LHCN-M2 (cell line): ENCODE measurements at places on chromosomes 3 and 15. TPM values are rescaled to one million over a fixed set of nuclear protein-coding genes. Genes with fewer than 3 reads are reported as not detected.
A peak's percentile ranks its signal among the peaks of the same experiment; 100 is the strongest.

The RAD54L2 gene
- total RNA-seq, result 11.5 and 13.5 TPM in 2 replicates

GRCh38 chr15:54815556-54815955, 381.2 kb downstream of the RSL24D1 start:
- DNase-seq, result no peak

DNA sequence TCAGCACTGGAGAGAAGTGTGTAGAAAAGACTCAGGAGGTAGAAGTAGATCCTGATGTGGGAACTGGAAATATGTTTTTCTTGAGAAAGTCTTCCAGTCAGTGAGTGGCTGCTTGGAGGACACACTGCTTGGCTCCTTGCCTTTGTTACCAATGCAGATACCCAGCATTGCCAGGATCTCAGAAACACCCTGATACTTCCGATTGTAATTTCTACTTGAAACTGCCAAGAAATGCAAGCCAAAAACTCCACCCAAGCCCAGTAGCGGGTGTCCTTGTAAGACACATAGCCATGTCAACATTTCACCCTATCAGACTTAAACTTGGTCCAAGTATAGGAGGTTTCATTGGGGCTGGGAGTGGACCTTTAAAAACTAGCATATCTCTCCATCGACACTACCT, 141.8 kb downstream of the ALDH1A2 start:
- no peak for DNase-seq

DNA sequence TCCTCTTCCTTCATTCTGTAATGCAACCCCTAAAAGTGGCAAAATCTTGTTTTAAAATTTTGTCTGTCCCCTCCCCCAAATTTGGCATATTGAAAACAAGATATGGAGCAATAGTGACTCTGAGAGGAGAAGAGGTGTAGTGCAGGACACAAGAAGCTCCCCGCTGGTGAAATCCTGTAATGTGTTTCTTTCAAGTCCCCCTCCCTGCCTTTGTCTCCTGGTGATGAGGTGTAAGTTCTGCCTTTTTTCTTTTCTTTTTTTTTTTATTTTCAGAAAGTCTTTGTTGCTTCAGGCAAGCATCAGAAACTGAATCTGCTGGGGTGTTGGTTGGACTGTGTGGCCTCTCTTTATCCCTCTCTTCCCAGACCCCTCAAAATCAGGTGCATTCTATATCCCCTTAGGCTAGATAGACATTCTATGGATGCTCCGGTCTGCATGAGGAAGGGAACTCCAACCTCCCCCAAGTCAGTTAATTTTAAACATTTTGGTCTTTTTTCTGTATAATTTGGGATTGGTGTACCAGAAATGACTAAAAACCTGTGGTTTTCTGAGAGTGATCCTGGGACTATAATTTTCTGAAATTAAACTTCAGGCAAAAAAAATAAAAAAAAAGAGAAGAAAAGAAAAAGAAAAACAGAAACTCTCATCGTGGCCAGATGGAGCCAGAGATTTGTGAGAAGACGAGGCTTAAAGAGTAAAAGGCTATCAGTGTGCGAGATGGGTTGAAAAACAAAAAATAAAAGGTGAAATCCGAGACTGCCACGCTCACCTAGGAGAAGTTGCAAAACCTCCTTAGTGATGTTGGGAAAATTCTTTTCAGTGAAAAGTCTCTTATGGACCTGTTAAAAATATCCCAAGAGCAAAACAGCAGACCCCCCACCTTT, 21.4 kb downstream of the ACKR2 start:
- DNase-seq, result peak; percentile 38

- peak; percentile 49 for DNase-seq
Observed at GRCh38 chr15:73928241-73928579, 1.9 kb downstream of the LOXL1 start.

The TOP2B gene
- total RNA-seq, result 75.8 and 84.7 TPM in 2 replicates

The STAC gene
- total RNA-seq, result 0.26 and 0.52 TPM in 2 replicates

DNA sequence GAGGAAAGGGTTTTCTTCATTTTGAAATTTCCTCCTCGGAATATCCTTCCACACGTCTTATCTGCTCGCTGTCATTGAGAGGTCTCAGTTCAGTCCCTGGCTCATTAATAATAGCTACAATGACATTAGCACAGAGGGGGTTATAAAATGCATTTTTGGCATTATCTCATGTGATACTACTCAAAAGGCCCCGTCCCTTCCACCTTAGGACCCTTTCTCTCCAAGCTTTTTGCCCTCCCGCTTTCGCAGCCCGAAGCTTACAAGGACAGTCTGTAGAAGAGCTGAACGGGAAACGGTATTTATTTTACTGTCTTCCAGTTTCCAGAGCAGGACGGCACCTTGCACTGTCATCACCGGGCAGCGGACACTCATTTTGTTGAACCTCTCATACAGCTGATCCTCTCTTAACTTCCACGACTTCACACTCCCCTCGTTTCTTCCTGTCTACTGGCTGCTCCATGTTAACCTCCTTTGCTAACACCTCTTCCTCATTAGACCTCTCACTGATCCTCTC, 5.6 kb upstream of the PLEKHO2 start:
- no peak for DNase-seq

- DNase-seq, result no peak
Observed at GRCh38 chr15:60634815-60635214, 155.9 kb upstream of the ICE2 start.

- DNase-seq, result peak; percentile 82
Observed at GRCh38 chr3:33377931-33378330, 62.3 kb downstream of the UBP1 start.

The SLC2A2 gene
- total RNA-seq, result not detected in 2 replicates

The FMN1 gene
- 17.9 and 21.9 TPM in 2 replicates for total RNA-seq

The ITIH3 gene
- total RNA-seq, result not detected in 2 replicates

DNA sequence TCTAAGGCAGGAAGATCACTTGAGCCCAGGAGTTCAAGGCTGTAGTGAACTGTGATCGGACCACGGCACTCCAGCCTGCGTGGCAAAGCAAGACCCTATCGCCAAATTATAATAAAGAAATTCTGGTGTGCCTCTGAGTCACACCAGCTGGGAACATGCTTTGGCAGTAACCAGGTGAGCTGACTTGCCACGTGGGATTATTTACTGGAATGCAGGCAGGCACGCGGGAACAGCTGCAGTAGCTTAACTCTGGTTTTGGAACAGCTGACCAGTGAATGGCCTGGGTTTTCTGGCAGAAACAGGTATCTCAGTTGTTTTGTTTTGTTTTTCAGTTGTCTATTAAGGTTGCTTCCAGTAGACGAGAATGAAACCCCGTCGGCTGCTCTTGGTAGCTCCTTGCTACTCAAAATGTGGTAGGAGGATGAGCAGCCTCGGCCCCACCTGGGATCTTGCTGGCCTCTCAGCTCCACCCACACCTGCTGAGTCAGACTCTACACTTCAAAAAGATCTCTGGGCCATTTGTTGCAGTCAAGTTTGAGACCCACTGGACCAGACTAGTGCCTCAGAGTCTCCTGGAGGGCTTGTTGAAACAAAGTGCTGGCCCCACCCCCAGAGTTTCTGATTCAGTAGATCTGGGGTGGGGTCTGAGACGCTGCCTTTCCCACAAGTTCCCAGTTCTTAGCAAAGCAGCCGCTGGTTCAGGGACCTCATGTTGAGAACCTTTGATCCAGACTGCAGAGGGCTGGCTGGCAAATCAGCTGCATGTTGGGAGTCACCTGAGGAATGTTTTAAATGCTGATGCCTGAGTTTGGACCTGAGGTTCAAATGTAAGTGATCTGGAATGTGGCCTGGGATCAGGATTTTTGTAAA, 26.6 kb downstream of the IDH2 start:
- DNase-seq, result peak; percentile 53

DNA sequence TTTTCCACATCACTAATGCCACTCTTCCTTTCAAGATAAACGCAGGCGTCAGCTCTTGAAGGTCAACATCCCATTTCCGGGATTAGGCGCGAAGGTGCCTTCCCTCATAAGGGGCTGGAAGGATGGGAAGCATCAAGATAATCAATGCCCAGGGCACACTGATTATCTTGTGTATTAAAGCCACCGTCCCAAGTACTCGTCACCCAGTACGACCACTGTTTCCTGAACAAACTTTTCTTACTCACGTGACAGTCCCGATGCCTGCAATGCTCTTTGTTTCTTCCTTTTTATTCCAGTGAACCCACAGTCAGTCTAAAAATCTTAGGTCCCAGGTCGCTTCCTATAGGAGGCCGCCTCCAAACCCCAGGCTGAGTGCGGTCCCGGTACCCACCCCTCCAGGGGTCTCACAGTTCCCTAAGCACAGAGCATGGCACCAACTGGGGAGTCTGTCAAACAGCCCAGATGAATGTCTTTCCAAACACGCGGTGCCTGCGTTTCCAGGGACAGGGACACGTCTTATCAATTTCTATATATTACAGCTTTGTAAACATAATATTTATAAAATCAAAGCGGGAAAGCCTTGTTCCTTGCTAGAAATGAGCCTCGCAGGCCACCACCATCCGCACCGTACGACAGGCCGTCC, 589 bp downstream of the ANAPC13 start:
- no peak for DNase-seq

DNA sequence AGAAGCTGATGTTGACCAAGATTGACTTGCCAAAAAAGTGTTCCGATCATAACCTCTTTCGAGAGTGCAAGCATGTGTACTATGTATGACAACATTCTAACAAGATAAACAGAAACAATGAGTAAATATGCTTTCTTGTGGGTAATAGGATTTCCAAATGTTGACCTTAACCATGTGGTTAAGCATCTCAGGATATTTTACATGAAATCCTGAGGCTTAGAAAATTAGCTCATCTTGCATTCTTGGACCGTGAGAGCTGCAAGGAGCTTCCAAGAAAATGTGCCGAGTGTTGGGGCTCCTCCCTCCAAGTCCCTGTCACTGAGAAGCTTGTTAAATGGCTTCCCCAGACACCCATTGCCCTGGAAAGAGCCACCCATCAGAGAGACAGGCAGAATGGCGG, 50.1 kb downstream of the C3orf20 start:
- DNase-seq, result peak; percentile 49

DNA sequence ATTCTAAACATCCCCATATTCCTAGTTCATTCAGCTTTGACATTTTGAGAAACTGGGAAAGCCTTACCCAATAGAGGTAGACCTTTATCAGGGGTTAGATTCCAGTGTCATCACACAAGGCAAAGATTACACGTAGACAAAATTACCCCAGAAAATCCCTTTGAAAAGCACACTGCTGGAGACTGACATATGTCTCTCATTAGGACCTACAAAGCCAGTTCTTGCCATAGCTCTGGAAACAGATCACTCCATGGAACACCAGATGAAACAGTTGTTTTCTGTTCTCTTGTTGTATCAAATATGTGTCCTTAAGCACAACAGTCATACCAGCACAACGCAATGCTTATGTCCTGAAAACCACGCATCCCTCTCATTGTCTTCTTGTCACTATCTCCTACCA, 44.7 kb downstream of the RARB start:
- no peak for DNase-seq
